GM13976 (cell line): ENCODE measurements at places on chromosomes 5 and 9.

DNA sequence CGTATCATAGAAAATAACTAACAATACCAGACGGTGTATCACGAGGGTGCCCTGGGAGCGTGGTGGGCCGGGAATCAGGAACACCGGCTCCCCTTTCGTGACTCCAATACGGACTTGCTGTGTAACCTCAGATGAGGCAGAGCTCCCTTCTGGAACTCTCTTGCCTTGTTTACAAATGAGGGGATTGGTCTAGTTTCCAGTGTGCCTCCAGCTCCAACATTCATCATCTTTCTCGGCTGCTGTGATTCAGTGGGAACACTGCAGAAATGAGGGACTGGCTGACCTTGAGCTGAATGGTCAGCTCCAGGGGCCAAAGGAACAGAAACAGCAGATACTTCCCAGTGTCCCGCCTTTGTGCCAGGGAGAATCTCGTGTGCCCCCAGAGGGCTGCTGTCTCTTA is 22.6 kb upstream of the TGFBI start:
- DNase-seq = no peak

- no peak for DNase-seq
Observed at GRCh38 chr5:16736158-16736995, 119.6 kb upstream of the RETREG1 start.

DNA sequence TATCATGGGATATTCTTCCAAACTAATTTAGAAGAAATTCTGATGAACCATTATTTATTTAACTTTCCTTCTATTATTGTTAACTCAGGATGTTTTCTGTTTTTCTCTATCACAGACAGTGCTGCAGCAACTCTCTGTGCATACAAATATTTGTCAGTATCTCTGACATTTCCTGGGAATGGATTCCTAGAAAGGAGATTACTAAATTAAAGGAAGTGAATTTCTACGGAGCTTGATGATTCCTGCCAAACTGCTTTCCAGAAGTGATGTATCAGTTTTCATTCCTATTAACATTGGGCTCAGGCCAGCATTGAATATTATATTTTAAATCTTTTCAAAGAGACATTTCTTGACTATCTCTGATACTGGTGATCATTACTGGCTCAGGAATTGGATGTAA is 26.0 kb upstream of the MAST4 start:
- DNase-seq = no peak

- DNase-seq = no peak
Observed at GRCh38 chr9:20373263-20373662, 249.0 kb downstream of the MLLT3 start.

DNA sequence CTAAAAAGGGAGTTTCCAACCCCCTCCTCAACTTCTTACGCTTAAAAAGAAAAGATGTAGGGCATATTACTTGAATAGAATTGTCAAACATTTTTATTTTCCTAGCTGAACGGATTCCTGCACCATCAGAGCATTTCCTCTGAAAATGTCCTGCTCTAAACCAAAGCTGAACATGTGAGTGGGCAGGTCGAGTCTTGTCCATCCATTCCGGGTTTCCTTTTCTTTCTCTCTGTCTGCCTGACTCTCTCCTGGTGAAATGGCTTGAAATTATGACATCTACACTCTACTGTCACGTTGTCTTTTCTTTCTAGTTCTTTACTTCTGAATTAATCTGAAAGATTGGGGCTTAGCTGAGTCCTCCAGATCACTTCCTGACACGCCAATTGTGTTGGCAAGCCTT is 39.2 kb upstream of the PTPN3 start:
- DNase-seq = no peak

DNA sequence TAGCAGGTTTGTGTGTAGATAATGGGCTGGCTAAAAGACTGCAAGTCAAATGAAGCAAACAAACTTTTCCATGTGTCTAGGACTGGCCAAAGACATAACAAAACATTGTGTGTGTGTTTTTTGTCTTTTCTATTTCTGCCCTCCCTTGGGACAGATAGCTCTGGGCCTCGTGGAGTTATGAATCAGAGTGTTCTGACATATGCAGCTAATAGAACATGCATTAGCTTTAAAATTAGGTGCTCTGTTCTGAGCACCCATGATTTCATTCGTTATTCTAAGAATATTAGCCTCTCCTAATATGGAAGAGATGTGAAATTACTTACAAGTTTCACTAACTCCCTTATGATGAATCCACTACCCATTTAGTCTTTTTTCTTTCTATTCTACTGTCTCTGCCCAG is 367.3 kb upstream of the PAPPA start:
- no peak for DNase-seq
